ENCODE measurements at places on chromosomes 6 and 20.
A peak's percentile ranks its signal among the peaks of the same experiment; 100 is the strongest.

DNA sequence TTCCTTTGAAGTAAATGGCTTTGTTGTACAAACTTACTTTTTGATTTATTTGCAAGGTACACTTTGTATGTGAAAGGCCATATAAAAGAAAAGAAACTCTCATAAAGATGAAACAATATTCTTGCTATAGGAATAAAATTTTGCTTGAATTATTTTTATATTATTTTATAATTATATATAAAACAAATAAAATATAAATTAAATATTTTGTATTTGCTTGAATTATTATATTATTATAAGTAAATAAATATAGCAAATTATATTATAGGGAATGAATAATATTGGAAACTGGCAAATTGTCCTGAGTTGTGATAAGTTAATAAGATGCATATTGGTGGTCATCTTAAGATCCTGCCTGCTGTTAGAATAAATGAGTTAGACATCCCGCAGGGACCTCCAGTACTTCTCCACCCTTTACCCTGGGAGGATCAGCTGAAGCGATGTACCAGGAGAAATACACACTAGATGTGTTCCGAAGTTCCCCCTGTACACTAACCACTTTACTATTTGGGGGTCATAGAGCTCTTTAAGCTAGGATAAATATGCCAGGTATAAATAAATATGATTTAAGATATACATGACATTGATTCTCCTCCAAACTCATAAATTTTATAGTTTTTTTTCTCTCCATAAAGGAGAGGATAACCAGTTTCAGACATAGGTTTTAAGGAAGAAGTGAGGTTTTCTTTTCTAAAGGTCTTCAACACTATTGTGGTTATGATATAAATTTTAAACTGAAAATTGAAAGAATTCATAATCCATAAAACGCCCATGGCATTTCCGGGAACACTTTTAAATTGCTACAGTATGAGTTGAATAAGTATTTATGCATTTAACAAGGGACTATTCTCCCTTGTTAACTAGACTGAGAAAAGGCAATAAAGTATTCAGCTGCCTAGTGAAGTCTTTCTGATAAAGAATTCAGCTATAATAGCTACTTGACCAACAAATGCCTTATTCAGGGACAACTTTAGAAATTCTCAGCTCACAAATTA is 486.3 kb upstream of the MARCKS start:
- DNase-seq: no peak

DNA sequence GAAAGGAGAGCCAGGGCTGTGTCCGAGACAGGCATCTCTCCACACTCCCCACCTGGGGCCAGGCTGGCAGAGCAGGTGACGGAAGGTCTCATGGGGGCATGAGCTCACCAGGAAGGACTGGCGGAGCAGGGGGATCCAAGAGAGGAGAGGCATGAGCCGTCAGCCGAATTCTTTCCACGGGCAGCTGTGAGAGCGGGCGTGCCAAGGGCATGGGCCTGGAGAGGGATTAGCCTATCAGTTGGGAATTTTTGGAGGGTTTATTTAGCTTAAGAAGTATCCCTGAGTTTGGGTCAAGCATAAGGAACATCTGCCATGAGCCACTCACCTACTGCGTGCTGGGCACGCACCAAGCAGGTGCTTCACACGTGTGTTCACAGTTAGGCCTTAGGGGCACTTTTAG is 60.2 kb upstream of the ZNFX1 start:
- no peak for DNase-seq

DNA sequence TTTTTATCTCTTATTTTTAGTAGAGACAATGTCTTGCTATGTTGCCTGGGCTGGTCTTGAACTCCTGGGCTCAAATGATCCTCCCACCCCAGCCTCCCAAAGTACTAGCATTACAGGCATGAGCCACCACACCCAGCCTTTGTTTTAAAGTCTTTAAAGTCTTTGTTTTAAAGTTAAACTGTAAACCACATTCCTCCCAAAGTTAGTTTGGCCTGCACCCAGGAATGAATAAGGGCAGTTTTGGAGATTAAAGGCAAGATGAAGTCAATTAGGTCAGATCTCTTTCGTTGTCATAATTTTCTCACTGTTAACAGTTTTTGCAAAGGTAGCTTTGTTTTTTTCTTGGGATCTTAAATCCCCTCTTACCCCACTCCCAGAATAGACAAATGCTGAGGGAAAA is 63.8 kb downstream of the UBR2 start:
- DNase-seq: no peak

- no peak for DNase-seq
Observed at GRCh38 chr6:71404145-71404966, 115.7 kb downstream of the OGFRL1 start.

GRCh38 chr20:63433756-63434531 is 38.5 kb downstream of the KCNQ2 start:
- no peak for DNase-seq

DNA sequence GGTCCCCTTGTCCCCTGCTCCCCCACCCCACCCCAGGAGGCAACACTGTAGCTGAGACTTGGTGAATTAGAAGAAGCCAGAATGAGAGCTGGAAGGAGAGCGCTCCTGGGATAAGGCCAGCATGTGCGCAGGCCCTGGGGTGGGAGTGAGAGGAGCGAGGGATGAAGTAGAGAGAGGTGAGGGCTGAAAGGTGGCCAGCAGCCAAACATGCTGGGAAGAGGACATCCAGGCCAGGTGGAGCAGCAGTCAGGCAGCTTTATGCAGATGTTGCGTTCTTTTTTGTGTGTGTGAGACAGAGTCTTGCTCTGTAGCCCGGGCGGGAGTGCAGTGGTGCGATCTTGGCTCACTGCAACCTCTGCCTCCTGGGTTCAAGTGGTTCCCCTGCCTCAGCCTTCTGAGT is 2.2 kb upstream of the BPIFB1 start:
- DNase-seq: no peak

- DNase-seq: no peak
Observed at GRCh38 chr20:37007898-37008649, 56.6 kb upstream of the SAMHD1 start.

- no peak for DNase-seq
Observed at GRCh38 chr20:7722564-7722963, 217.7 kb downstream of the HAO1 start.

DNA sequence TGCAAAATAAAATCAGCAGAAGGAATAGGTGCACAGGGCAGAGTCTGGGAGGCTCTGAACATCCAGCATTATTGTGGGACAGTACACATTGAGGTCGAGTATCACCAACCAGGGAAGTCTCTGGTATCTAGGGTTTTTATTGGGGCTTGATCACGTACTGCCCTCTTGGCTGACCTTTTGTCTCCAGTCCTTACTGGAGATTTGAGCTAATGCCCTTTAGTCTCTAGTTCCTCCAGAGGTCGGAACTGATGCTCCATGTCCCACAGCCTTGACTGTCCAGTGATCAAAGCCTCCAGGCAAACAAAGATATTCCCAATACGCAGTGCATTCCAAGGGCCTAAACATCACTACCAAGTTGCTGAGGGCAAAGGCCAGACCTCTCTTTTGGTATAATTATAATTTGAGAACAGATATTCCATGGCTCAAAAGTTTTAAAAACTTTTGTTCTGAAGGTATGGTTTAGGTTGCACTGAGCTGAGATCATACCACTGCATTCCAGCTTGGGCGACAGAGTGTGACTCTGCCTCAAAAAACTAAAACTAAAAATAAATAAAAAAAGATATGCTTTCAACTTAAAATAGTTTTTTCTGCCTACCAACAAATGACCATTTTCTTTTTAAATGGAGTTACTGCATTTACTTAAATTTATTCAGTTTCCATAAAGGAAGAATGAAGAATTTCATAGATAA is 56.9 kb upstream of the DYNLRB1 start:
- no peak for DNase-seq

DNA sequence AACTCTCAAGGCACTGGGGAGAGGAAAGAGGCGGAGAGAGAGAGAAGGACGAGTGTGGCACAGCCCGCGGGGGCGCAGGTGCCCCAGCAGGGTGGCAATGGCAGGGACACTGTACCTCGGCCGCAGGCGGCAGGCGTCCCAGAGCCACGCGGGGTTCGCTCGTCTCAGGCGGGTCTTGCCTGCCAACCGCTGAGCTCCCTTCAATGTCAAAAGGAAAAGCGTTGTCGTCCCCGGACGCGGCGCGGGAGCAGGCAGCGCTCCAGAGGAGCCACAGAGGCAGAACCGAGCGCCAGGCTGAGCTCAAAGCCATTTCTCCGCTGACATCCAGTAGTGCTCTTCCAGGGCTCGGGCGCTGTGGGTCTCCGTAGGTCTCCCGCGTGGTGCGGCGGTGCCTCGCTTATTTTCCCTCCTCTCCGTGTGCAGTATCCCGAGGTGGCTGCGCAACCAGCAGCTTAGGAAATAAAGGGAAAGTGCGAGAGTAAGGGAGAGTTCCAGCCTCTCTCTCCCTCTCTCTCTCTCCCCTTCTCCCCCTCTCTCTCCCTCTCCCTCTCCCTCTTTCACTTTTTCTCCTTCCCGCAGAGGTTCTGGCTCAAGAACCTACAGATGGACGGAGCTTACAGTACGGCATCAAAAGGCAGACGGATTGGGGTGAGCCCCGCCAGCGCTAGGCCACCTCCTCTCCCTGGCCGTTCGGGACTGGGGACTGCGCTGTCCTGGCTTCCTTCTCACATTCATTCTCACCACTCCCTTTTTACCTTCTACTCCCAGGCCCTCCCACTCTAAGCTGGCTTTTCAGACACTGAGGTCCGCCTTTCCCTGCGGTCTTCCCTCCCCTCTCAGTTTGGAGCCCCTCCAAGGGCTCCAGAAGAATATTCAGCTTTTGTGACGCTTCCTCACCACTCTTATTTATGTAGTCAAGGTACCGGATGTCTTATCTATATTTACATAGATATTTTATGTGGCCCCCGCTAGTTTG is at the start of gene LAMA4:
TSS of gene LAMA4 (minus strand) at position 727 of the 976 bp plus-strand sequence. CDS start at position 310, 417 bp downstream.
- peak; percentile 21 for DNase-seq

- DNase-seq: peak; percentile 8
Observed at GRCh38 chr6:3913077-3913957, 64.1 kb downstream of the FAM50B start.

DNA sequence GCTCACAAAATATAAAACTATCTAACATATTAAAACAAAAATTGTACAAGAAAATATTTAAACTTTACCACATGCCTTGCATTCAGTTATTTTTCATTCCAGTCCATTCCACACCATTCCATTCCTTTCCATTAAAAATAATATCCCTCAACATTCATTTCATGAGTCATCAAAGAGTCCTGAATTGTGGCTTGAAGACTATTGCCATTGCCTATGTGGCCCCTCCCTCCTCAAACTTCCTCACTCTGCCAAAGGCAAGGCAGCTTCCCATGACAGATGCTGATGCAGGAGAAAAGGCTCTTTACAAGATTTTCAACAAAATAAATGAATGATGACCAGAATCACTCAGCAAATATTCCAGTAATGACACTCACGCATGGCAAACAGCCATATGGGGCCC is 31.7 kb downstream of the IL20RA start:
- DNase-seq: no peak

- no peak for DNase-seq
Observed at GRCh38 chr6:41376176-41376575, 40.8 kb downstream of the NCR2 start.

DNA sequence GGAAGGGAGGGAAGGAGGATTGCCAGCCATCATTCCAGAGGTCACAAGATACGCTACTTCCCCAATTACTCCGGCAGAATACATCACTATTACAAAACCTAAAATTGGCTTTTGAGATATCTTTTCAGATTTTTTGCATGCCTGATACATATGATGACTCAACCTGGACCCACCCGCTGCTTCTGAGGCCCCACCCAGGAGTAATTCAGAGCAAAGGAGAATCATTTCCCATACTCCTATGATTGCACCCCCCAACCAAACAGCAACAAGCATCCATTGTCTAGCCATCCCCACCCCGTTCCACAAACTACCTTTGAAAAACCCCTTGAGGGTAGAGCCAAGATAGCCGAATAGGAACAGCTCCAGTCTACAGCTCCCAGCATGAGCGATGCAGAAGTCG is 163.5 kb upstream of the GJE1 start:
- DNase-seq: no peak

DNA sequence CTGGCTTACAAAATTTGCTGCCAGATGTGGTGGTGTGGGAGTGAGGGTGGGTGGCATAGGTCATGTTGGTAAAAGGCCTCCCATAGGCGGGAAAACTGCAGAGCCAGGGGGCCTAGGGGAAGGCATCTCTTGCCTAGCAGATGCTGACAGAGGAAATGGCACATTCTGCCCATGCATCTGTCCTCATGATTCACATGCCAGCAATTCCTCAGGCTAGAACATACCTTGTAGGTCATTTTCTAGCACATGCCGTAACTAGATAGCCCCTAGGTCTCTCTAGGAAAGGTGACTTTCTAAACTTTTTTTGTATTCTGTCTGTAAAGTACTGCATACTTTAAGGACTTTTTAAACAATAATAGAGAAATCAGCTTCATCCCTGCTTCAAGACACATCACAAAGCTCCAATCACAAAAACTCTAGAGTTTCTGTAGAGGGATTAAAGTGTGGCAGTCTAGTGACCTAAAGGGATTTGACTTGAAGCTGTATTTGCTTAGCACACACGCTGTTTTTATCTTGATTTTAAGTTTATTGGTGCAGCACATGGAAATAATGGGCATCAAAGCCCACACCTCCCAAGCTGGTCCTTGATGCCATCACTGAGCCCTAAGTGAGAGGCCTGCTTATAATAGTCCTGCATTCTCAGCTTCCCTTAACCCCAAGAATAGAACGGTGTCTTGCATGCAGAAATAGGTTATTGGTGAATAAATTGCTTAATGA is 55.2 kb downstream of the ANKEF1 start:
- no peak for DNase-seq

- no peak for DNase-seq
Observed at GRCh38 chr20:36010825-36011224, 42.4 kb downstream of the CNBD2 start.

DNA sequence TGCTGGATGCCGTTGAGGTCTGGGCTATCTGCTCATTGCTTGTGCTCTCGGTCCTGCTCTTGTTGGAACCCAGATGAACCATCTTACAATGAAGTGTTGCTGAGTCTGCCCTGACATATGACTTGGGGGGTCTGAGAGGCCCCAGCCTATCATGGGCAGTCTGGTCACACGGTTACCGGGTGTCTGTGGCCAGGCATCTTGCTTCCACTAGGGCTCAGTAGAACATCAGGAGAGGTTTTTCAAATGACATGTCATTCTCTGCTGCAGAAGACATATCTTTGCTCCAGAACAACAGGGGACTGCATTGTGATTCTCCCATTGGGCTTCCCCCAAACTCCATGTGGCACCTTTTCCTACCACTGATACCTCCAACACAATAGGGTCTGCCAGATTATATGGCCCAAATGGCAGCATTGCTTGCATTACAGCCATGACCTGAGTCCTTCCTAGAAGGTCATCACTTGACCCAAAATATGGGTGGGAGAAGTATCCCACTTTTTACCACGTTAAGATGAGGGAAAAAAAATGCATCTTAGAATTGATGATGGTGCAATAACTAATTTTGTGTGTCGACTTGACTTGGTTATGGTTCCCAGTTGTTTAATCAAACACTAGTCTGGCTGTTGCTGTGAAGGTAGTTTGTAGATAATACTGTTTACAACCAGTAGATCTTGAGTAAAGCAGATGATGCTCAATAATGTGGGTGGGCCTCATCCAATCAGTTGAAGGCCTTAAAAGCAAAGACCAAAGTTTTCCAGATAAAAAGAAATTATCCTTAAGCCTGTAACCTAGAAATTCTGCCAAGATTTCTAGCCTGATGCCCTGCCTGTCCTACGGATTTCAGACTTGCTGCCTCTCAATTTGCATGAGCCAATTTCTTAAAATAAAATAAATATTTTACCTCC is 241.0 kb downstream of the QKI start:
- DNase-seq: no peak
